ENCODE measurements at places on chromosomes 5 and 9. TPM values are rescaled to one million over a fixed set of nuclear protein-coding genes. Genes with fewer than 3 reads are reported as not detected.
A peak's percentile ranks its signal among the peaks of the same experiment; 100 is the strongest.

DNA sequence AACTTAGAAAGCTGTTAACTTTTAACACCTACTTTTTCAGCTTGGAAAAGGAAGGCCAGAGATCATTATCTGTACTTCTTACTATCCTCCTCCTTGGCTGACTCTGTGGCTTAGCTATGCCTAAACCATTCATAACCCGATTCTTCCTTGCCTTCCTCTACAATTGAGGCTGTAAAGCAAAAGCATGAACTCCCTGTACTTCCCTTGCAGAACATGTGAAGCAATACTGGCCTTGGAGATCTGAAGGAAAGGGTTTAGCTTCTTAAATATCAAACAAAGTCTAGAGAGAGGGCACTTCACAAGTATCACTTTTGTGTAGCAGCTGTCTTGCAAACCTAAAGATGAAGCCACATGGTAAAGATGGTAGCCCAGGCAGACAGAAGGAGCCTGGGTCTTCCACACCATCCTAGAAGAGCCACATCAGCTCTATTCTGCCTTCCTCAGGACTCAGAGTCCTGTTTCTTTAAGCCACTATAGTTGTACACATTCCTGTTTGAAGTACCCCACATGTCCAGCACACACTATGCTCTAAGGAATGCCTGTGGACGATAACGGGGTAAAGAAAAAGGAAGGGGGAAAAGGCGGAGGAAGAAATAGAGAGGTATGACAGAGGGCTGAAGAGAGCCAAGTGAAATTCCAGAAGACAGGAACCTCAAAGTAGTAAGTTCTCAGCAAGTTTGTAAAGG, 169.2 kb downstream of the SLIT3 start:
- DNase-seq = no peak

GRCh38 chr5:139524446-139524845, 36.7 kb upstream of the UBE2D2 start:
- no peak for DNase-seq

The STKLD1 gene
- total RNA-seq = 0.17 TPM

The NR4A3 gene
- 4.1 TPM for total RNA-seq

GRCh38 chr9:112945620-112946208, 55.0 kb upstream of the SLC46A2 start:
- no peak for DNase-seq

DNA sequence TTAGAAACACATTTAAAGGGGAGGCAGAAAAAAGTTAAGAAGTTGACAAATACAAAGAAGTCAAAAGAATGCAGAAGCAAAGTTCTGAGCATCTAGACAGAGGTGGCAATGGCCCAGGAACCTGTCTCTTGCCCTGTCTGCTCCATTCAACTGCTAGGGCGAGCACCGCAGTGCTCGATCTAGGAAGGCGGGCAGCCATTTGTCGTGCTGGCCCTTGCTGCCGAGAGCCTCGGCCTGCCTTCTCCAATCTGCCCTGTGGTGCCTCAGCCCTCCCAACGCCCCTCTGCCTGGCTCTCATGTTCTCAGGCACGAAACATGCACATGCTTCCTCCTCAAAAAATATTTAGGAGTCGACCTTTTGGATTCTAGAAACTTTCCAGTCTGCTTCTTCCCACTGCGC, 42.2 kb downstream of the DDX31 start:
- DNase-seq = no peak

- DNase-seq = no peak
These were observed 102.6 kb downstream of the STRBP start for GRCh38 chr9:123165813-123166212.

DNA sequence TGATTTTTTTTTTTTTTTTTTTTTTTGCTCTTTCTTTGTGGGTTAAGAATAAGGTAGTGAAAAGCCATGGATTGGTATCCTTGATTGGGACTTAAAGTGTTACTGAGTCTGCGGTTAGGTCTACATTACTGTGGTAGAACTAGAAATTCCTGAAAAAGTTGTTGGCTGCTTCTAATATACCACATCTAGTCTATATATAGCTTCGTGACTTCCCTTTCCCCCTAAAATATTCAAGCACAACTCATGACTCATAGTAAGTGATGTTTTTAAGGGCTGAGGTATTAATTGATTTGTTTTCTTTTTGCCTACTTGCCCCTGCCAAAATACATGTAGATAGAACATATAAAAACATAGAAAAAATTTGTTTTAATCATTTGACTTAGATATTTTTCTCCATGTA, 247.6 kb downstream of the TMEM232 start:
- DNase-seq = no peak

The NAIF1 gene
- 4.7 TPM for total RNA-seq

DNA sequence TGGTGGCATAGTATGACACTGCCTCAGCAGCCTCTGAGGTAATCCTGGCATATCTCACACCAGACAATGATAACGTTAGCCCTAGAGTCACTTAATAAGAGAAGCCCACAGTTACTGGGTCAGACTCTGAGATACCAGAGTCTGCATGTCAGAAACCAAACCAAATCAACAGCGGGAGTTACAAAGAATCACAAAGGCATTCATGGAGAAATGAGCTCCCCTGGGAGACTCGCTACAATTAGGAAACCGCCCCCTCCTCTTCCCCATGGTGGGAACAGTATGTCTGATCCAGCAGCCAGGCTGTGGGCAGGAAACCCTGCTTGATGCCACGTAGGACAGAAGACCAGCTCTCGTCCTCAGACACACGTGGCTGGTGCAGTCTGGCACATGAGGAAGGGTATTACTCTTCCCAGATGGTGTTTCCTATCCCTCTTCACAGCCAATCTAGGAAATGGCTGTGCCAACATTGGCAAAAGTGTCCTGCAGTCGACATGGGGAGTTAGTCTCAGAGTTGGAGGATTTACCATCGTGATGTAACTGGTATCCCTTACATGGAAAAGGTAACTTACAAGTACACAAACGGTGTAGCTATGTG, 485.4 kb downstream of the ZNF608 start:
- DNase-seq = no peak

GRCh38 chr9:37528652-37529471, 43.1 kb downstream of the POLR1E start:
- DNase-seq = no peak

- no peak for DNase-seq
These were observed 130.2 kb upstream of the ADAMTSL1 start for GRCh38 chr9:18343784-18344183.

- DNase-seq = peak; percentile 34
These were observed 158.8 kb downstream of the C9orf152 start for GRCh38 chr9:110048976-110049698.

DNA sequence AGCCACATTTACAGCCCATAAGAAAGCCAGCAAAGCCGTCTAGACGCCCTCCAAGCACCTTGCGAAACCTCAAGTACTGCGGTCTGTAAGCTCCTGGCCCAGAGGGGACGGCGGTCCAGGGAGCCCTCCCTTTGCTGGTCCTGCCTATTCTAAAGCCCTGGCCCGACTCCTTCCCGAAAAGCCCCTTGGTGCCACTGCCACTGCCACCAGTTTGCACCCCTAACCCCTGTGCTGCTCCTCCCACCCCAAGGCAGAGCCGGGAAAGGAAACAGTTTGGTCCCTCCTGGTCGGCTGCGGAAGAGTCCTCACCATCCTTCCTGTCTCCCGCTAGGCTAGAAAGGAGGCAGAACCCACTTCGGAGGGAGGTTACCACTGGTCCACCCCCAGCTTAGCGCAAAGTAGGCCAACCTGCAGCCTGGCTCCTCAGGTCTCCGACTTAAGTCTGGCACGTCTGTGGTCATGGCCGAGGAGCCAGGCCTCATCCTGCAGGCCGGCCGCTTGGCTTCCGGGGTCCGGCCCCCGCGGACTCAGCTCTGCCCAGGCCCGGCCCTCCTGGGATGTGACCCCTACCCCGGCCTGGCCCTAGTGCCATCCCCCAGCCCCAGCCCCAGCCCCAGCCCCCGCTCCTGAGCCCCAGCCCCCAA, 916 bp downstream of the TOR1A start:
- DNase-seq = no peak

The LHX3 gene
- not detected for total RNA-seq

The TNC gene
- 2.5 TPM for total RNA-seq

The PITX1 gene
- not detected for total RNA-seq

- DNase-seq = peak; percentile 88
These were observed 3.6 kb upstream of the AGPAT2 start for GRCh38 chr9:136690806-136691261.

DNA sequence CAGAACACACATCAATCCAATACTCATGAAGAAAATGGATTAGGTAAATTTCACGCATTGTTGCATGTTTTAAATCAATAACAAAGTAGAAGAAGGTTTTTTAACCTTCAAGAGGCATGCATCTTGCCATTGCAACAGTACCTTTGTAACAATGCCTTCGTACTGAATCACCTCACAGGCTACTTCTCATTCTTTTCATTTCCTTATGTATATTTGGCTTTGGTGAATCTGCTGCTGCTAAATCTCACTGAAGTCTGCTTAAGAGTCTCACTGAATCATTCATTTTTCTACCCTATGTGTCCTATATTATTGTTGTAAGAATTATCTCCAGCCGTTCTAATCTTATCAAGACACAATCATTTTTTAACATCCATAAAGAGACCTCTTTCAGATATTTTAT, 152.5 kb downstream of the CDH10 start:
- no peak for DNase-seq

The CTNND2 gene
- total RNA-seq = 5.4 TPM

The TMEM215 gene
- total RNA-seq = not detected

The IL5 gene
- total RNA-seq = not detected

GRCh38 chr5:59034498-59035186, 451.8 kb downstream of the RAB3C start:
- no peak for DNase-seq

Data from left ventricle myocardium superior (tissue), 1 donor.